Heart right ventricle (tissue), 16 donors: ENCODE measurements at places on chromosomes 6 and 20. TPM values are rescaled to one million over a fixed set of nuclear protein-coding genes. Genes with fewer than 3 reads are reported as not detected.

The ELOVL2 gene
- 3.3 TPM for polyA plus RNA-seq

The MROH8 gene
- 5.9 TPM for polyA plus RNA-seq

DNA sequence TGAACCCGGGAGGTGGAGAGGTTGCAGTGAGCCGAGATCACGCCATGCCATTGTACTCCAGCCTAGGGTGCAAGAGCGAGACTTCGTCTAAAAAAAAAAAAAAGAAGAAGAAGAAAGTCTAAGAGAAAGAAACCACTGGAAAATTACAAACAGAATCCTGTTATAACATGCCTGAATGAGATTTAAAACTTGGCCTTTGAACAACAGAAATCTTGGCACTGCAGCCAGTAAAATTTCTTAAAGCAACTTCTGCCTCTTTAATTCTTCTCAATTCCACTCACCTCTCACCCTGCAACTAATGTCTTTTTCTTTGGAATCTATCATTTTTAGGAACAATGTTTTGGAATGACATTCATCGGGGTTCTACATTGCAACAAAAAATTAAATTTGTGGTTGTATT, 26.3 kb downstream of the PM20D2 start:
- no peak for DNase-seq

- DNase-seq = no peak
These were observed 237.0 kb downstream of the LRFN2 start for GRCh38 chr6:40349901-40350746.

DNA sequence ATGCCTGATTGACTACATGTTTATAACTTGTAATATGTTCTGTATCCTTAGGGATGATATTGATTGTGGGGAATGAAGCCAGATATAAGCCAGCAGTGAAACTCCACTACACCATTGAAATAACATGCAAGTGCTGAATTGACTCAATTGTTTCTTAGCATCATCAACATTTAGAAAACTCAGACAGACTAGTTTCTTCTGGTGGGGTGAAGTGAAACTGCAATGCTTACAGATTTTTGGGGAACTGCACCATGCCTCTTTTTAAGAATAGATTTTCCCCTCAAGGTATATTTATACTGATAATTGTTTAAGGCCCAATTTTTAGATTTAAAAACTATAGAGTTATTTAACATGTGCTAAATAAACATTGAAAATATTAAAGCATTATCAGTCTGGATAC, 1044.6 kb upstream of the EYS start:
- no peak for DNase-seq

DNA sequence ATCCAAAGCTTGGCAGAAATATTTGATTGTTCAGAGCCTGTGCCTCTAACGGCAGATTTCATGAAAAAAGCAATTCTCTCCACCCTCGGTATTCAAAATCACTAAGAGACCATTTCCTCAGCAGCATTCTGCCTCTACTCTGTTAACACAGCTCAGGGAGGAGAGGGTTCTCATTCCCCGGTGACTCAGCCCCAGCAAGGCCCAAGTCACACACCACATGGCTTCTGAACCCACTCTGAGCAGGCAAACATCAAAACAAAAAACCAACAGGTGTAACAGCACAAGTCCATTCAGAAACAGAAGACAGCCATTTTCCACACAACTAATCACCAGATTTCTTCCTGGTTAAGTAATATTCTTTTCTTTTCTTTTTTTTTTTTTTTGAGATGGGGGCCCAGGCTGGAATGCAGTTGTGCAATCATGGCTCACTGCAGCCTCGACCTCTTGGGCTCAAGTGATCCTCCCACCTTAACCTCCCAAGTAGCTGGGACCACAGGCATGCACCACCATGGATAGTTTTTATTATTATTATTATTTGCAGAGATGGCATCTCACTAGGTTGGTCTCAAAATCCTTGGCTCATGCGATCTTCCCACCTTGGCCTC, 55.4 kb downstream of the GFOD1 start:
- no peak for DNase-seq
